AG10803 (cell line): ENCODE measurements at places on chromosomes 3 and 15.

DNA sequence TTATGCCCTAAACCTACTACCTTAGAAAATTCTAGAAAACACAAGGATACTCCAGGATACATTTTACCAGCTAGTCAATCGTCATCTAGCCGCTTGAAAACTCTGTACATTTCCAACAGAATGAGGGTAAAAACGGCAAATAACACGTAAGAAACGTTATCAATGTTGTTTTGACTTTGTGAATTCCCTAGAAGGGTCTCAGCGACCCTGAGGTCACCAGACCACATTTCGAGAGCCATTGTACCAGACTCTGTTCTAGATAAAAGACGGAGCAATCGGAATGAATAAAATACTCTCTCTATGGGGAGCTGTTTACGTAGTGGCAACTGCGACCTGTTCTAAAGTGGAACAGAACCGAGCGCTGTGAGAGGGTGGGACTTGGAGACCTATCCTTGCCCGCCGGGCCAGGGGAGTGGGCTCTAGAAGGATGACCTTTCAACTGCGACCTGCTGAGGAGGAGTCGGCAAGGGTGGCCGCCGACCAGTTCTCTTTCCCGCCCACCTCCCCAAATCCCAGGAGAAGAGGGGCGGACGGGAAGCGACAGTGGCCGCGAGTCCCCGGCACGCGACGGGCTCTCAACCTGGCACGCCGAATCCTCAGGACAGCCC lies 778 bp upstream of the AP4E1 start:
- DNase-seq, result peak; percentile 38

DNA sequence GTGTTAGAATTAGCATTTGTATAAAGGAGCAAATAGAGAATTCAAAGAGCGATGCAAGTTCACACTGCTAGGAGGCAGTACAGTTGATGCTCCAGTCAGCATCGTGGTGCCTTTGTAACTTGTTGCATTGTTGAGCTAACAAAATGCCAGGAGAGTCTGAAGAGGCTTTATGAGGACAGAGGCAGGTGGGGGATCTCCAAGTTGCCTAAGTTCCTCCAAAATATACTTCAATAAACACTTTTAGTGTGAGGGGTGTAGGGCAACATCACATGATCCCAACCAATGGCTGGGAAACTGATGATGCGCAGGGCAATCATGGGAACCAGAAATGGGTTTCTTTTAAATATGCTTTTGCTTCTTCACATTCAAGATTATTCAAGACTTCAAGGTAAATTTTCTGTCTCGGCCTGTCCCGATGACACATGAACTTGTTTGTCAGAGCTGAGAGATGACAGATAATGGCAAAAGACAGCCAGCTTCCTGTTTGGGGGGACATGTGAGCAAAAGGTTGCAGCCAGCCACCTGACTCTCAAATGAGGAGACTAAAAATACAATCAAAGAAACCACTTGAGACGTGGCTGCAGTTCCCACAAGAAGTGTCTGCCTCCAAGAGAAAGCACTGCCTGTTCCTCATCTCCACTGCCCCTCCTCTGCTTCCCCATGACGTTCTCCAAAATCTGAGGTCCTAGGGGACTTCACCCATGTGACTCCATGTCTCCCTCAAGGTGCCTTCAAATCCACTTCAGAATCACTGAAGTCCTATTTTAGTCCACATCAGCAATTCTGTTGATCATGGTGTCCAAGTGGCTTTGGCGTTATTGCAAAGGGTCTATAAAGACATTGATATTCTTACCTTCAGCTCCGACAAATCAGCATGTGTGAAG lies 39.3 kb downstream of the KLHL6 start:
- DNase-seq, result no peak

- peak; percentile 86 for DNase-seq
Measured at GRCh38 chr15:50134524-50135024, 15.5 kb upstream of the ATP8B4 start.

- DNase-seq, result peak; percentile 60
Measured at GRCh38 chr3:138367911-138368310, 19.5 kb downstream of the MRAS start.

GRCh38 chr15:80561500-80561899 lies 133.6 kb upstream of the ABHD17C start:
- DNase-seq, result peak; percentile 44

GRCh38 chr3:62604298-62604697 lies 230.9 kb upstream of the FEZF2 start:
- peak; percentile 87 for DNase-seq

GRCh38 chr3:20246662-20247061 lies 60.7 kb upstream of the SGO1 start:
- no peak for DNase-seq

- DNase-seq, result no peak
Measured at GRCh38 chr3:190619761-190620160, 105.9 kb downstream of the IL1RAP start.

GRCh38 chr3:173217127-173217526 lies 76.1 kb upstream of the SPATA16 start:
- peak; percentile 6 for DNase-seq
